Hematopoietic multipotent progenitor cell treated with erythropoietin and hydrocortisone succinate and interleukin-3 and kit ligand, for 17 days (in vitro differentiated cells): ENCODE measurements at places on chromosomes 16 and 17.

- DNase-seq = no peak
These were observed 4.9 kb downstream of the STX1B start for GRCh38 chr16:31005350-31006085.

DNA sequence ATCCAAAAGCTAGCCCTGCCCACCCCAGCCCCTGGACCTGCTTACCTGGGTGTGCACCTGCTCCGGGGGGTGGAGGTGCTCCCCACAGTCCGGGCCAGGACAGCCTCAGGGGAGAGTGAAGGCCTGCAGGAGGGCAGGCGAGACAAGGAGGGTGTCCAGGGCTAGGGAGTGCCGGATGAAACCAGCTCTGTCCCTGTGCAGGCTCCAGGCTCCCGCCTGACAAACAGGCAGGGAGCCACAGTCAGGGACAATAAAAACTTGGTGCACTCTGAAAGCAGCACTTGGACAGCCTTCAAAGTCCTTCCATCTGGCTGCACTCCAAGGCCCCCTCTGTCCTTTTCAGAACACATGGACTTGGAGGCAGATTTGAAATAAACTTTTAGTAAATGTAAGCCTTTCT lies 3.9 kb downstream of the PAQR4 start:
- DNase-seq = no peak

DNA sequence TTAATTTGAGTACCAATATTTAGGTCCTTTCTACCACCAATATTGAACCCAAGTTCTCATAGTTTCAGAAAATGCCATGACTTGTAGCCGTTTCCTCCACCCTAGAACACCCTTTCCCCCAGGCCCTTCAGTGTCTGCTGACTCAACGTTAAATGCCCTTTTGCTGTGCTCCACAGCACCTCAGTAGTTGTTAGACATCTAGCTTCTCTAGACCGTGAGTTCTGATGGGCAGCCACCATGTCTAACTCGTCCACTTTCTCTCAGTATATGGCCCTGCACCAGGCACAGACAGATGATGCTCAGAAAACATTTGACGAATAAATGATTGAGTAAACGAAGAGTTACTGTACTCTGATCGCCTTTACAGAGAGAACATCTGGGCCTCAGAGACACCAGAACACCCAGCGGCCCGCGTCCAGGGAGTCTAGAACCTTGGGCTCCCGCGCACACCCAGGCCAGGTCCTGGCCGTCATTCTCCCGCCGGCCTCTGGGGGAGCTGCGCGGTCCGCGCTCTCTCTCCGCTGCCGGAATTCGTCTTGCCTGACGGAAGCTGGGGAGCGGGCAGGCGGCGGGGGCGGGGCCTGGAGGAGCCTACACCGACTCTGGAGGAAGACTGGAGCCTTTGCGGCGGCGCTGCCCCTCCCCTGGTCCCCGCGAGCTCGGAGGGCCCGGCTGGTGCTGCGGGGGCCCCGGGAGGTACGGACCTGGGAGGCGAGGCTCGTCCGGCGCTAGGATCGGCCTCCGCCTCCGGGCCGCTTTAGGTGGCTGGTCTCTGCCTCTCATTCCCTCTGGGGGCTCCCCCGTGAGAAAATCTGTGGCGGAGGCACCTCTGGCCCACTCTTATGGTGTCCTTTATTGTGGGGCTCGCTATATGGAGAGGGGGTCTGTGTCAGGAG lies at the start of gene NKIRAS2:
NKIRAS2 (plus strand) TSS at position 582 of the 896 bp plus-strand sequence. CDS start 1,488 bp downstream, outside the sequence.
- peak; percentile 90 for DNase-seq

DNA sequence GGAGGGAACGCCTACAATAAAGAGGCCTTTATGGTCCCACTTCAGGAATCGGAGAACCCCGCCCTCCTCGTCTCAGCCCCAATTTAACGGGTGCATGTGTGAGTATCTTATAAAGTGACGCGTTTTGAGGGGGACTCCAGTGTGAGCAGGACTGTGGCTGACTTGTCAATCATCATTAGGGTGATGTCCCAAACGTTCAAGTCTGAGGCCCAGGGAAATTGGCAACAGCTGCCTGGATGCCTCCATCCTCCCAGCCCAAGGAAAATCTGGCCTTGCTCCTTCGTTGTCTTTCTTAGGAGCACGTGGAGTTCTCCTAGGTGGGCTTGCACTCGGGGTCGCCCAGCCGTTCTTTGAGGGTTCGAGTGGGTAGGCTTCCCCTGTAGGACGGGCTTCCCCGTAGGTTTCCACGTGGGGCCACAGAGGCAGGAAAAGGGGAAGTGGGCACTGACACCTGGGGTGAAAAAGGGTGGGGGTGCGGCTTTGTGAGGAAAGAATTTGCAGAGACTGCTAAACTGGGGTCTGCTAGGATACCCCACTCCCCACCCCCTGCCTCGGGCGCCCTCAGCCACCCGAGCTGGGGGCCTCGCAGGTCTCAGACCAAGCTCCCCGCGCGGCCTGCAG lies 561 bp upstream of the HERPUD1 start:
- DNase-seq = no peak

DNA sequence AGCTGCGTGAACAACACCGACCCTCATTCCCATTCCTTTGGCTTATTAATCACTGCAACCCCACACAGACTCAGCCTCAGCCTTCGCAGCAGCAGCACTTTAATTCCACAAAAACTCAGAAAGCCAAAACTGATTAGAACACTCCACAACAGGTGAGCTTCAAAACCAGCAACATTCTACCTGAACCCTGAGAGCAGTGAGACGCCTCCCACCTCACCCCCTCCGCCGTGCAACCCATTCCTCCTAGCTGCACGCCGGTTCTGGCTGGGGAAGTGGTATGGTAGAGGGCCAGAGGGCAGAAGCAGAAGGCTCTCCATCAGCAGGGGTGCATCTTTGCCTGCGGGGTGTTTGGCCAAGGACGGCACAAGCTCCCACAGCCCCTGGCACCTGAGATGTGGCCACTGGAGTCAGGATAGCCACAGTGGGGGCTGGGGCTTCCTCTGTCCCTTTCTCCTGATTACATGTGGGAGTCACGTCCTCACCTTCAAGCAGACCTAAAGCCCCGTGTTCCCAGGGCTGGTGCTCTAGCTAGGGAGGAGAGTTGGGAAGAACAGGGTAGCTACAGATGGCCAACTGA lies 1.6 kb downstream of the BORCS6 start:
- peak; percentile 8 for DNase-seq

DNA sequence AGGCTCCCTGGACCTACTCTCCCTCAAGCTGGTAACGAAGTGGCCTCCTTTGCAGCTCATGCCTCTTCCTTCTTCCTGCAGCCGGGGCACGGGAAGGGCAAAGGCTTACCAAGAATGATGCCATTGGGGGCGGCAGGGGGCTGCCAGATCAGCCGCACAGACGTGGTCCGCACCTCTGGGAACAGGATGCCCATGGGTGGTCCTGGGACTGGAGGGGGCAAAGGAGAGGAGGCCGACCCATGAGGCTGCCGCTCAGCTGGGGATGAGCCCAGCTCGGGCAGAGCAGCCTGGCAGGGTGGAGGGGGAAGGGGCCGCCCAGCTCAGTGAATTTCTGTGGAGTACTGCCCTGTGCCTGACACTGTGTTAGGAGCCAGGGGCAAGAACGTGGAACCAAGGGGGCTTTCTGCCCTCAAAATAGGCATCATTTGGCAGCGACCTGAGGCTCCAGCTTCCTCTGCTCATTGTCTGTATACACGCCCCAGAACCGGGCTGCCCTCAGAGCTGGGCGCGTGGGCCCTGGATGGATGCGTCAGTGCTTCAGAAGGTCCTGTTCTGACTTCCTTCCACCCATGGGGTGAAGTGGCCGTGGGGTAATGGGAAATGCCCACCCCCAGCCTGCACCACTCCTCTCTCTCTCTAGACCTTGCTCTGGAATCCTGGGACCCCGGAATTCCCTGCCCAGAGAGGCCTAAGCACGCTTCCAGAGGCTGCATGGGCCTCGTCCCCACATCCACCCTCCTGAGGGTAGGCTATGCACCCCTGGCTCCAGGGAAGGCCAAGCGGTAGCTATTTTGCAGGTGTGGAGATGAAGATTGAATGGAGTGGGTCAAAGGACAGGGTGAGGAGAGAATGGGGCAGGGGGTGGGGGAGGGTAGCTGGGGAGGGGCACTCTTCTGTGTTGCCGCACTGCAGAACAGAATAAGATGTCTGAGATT lies 79.8 kb upstream of the CDC42EP4 start:
- no peak for DNase-seq

DNA sequence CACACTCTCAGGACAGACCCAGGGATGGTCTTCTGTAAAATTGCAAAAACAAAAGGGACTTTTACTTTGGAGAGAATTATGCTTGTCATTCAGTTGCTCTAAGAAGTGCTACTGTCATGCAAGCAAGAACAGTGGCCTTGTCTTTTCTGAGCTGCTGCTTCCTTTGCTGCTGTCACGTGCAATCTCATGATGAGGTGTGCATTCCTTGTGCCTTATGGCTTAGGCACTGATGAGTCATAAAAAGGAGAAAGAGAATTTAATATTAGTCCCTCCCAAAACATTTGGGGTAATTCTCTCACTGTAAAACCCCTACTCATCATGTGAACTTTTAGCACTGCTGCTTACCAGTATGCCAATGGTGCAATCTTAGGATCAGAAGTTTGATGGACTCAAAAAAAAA lies 2051.3 kb downstream of the TP53TG3F start:
- no peak for DNase-seq

GRCh38 chr16:84239141-84239769 lies 557 bp downstream of the KCNG4 start:
- DNase-seq = no peak

DNA sequence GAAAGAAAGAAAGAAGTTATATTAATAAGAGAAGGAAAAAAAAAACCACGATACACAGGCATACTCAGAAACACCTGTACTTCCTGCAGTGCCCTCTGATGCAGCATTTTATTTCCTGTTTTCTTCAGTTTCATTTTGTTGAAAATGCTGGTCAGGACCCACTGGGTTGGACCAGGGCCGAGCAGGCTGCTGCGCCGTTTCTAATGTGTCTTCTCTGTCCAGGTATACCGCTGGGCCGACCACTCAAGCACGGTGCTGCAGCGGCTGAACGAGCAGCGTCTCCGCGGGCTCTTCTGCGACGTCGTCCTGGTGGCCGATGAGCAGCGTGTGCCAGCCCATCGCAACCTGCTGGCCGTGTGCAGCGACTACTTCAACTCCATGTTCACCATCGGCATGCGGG lies 8.3 kb downstream of the KLHL36 start:
- DNase-seq = no peak

DNA sequence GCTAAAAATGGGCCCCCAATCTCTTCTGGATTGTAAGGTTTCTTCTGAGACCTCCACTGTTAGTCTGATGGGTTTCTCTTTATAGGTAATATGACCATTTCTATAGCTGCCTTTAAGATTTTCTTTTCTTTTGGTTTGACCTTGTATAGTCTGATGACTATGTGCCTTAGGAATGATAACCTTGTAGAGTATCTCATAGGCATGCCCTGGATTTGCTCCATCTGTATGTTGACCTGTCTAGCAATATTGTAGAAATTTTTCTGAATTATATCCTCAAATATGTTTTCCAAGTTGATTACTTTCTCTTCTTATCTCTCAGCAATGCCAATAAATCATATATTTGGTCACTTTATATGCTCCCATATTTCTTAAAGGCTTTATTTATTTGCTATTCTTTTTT lies 1403.8 kb upstream of the GOT2 start:
- DNase-seq = no peak

GRCh38 chr16:48082516-48082915 lies 73.3 kb downstream of the ABCC12 start:
- no peak for DNase-seq

- no peak for DNase-seq
These were observed 4.3 kb upstream of the ENGASE start for GRCh38 chr17:79070266-79070880.

DNA sequence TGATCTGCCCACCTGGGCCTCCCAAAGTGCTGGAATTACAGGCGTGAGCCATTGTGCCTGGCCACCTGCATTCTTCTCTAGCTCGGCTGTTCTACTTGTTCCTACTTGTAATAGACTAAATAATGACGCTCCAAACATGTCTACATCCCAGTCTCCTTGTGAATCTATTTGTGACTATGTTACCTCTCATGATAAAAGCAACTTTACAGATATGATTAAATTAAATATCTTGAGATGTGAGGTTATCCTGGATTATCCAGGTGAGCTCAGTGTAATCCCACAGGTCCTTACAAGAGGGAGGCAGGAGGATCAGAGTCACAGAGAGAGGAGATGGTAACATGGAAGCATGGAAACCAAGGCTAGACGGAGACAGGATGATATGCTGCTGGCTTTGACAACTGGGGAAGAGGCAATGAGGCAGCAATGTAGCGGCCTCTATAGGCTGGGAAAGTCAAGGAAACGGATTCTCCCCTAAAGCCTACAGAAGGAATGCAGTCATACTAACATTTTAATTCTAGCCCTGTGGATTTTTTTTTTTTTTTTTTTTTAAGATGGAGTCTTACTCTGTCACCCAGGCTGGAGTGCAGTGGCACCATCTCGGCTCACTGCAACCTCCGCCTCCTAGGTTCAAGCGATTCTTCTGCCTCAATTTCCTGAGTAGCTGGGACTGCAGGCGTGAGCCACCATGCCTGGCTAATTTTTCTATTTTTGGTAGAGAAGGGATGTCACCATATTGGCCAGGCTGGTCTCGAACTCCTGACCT lies 5.0 kb upstream of the LASP1 start:
- no peak for DNase-seq

DNA sequence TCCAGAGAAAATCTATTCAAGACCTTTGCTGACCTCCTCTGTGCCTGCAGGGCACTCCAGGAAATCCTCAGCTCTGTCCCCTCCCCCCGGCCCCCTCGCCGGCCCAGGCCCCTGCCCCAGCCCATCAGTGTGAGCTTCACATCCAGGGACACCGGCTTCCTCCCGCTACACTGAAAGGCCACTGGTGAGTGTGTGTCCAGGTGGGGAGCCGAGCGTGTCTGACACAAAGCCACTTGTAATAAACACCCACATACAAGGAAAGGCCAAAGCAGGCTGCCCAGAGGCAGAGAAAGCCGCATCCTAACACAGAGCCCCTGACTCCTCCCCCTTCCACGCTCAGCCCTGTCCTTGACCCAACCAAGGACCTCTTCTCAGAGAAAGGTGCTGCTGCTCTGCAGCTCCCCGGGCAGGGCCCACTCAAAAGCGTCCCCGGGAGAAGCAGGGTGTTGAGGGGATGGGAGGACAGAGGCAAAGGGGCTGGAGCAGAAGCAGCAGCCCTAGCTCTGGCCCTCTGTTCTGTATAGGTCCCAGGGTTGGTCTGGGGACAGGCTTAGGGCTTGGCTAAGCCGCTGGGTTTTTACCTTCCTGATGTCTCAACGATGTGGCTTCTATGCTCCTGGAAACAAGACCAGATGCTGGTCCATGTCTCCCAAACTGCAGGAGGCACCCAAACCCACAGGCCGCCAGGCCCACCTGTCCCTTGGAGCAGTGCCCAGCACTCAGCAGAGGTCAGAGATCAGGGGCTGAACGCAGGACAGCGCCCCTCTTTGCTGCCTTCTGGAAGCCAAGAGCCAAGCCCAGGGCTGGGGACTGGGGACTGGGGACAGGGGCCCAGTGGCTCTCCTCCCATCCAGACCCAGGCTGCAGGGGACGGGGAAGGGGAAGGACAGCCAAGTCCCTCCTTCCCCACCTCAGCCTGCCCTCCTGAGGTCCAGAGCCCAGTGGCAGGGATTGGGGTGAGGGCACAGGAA lies 15.3 kb downstream of the MNT start:
- DNase-seq = no peak

- DNase-seq = no peak
These were observed 4.8 kb downstream of the ABCA10 start for GRCh38 chr17:69223809-69224208.

DNA sequence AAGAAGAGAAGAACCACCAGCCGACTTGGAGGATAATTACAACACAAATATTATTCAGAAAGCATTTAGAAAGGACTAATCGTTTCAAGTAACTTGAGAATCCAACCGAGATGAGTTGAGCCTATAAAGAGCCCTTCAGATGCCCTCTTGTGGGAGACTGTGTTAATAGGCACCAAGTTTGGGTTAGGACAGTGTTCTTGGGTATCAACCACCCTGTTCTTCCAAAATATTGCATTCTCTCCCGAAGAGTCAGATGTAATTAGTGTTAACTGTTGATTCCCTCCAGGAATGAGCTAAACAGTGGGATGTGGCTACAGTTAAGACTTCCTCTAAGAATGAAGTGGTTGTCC lies 87.8 kb upstream of the NOL11 start:
- DNase-seq = no peak
